ENCODE measurements at places on chromosomes 1 and 21. TPM values are rescaled to one million over a fixed set of nuclear protein-coding genes. Genes with fewer than 3 reads are reported as not detected.

DNA sequence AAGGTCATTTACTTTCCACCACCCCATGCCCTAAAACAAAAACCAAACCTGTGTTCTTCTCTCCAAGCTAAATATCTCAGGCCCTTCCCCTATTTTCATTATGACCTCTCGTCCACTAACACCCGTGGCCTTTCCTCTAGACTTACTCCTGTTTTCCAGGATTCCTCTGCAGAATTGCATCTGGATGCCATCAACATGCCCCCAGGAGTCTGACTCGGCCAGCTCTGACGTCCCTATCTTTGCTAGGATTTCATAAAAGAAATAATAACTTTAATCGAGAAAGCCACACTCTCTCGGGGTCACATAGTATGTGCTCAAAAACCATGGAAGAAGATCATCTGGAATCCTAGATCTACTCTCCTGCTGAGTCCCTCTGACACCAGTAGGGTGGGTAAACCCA, 13.5 kb downstream of the FAM89A start:
- peaks cover 6% of the 10 kb centered on the region for H3K4me1 ChIP-seq
- H3K27me3 ChIP-seq, result no peaks in the 10 kb centered on the region
- DNase-seq, result no peak
- peaks cover 5% of the 10 kb centered on the region for H3K36me3 ChIP-seq

DNA sequence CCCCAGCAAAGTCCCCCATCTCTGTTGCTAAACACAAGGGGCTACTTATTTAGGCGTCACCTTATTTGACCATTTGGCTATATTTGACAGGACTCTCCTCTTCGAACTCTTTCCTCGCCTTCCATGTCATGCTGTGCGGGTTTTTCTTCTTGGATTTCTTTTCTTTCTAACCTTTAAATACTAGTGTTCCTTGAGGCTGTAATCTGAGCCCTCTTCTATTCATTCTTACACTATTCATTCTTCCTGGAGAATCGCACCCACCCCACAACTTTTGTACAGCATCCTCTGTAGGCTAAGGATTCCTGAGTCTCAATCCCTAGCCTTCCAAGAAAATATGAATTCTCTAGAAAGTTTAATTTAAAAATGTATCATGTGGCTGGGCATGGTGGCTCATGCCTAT, 61.7 kb upstream of the C1orf115 start:
- no peak overlapping the region for H3K4me3 ChIP-seq
- DNase-seq, result no peak
- H3K36me3 ChIP-seq, result no peaks in the 10 kb centered on the region
- no peaks in the 10 kb centered on the region for H3K4me1 ChIP-seq
- peaks cover 14% of the 10 kb centered on the region for H3K27me3 ChIP-seq

GRCh38 chr1:109509176-109510134, at the start of gene AMIGO1:
TSS of gene AMIGO1 (minus strand) at chr1:109509727. CDS start at chr1:109508912, 815 bp downstream.
- peak; percentile 73 for DNase-seq
- peak within 1 kb of the TSS; percentile 76 for H3K27ac ChIP-seq
- H3K36me3 ChIP-seq, result peaks cover 14% of the 10 kb centered on the region
- peaks cover 59% of the 10 kb centered on the region for H3K4me1 ChIP-seq
- no peaks in the 10 kb centered on the region for H3K27me3 ChIP-seq
- peak within 1 kb of the TSS; percentile 77 for H3K4me3 ChIP-seq

GRCh38 chr1:14923727-14924452, 229.7 kb upstream of the TMEM51 start:
- no peaks in the 10 kb centered on the region for H3K36me3 ChIP-seq
- peak; percentile 58 for DNase-seq
- H3K4me1 ChIP-seq, result peaks cover 2% of the 10 kb centered on the region
- H3K4me3 ChIP-seq, result peak overlapping the region; percentile 60

CCDC18 gene
- 18.8 TPM for total RNA-seq

TPTE gene
- not detected for total RNA-seq

C8B gene
- not detected for total RNA-seq

CNN3 gene
- total RNA-seq, result 3.1 TPM
